Hair follicle dermal papilla cell (primary cell): ENCODE measurements at places on chromosomes 1 and 21. TPM values are rescaled to one million over a fixed set of nuclear protein-coding genes. Genes with fewer than 3 reads are reported as not detected.

Gene OLIG2
- not detected in 2 replicates for total RNA-seq

Gene KCNJ6
- total RNA-seq = under 0.01 and 0.24 TPM in 2 replicates

Gene FAM177B
- total RNA-seq = not detected in 2 replicates

Gene FAM229A
- total RNA-seq = 1.2 and 2.4 TPM in 2 replicates

Gene TFF1
- total RNA-seq = not detected in 2 replicates

Gene RPE65
- total RNA-seq = not detected in 2 replicates

Gene SLAMF8
- total RNA-seq = 0.24 and 0.49 TPM in 2 replicates

Gene SKI
- total RNA-seq = 34.9 and 41.7 TPM in 2 replicates

Gene LCE1D
- total RNA-seq = not detected in 2 replicates

Gene VASH2
- not detected in 2 replicates for total RNA-seq

Gene GIPC2
- under 0.01 and 0.12 TPM in 2 replicates for total RNA-seq

Gene C1QTNF12
- total RNA-seq = 0.36 and 1.1 TPM in 2 replicates

Gene CDK18
- 1.1 and 2.6 TPM in 2 replicates for total RNA-seq

Gene SLC35F3
- under 0.01 TPM in 1 of 2 replicates, not detected in the other for total RNA-seq

Gene CD55
- total RNA-seq = 53.2 and 59.1 TPM in 2 replicates

Gene PLA2G2C
- not detected in 2 replicates for total RNA-seq

Gene CHI3L1
- total RNA-seq = 2.7 and 11.0 TPM in 2 replicates

Gene TBX15
- total RNA-seq = 62.8 and 78.7 TPM in 2 replicates

Gene DPH2
- total RNA-seq = 22.5 and 24.2 TPM in 2 replicates

Gene NPL
- total RNA-seq = 1.5 and 6.2 TPM in 2 replicates

Gene NUP210L
- total RNA-seq = 0.12 and 0.16 TPM in 2 replicates

Gene FMOD
- 1.9 and 4.9 TPM in 2 replicates for total RNA-seq

Gene DNAJC28
- total RNA-seq = 1.1 and 1.5 TPM in 2 replicates

Gene WDR3
- 13.3 and 22.6 TPM in 2 replicates for total RNA-seq

Gene TCHH
- under 0.01 TPM in 1 of 2 replicates, not detected in the other for total RNA-seq
